ENCODE measurements at places on chromosomes 1 and 21.

- no peak for DNase-seq
Observed at GRCh38 chr1:187960125-187960638, 1131.4 kb downstream of the PLA2G4A start.

DNA sequence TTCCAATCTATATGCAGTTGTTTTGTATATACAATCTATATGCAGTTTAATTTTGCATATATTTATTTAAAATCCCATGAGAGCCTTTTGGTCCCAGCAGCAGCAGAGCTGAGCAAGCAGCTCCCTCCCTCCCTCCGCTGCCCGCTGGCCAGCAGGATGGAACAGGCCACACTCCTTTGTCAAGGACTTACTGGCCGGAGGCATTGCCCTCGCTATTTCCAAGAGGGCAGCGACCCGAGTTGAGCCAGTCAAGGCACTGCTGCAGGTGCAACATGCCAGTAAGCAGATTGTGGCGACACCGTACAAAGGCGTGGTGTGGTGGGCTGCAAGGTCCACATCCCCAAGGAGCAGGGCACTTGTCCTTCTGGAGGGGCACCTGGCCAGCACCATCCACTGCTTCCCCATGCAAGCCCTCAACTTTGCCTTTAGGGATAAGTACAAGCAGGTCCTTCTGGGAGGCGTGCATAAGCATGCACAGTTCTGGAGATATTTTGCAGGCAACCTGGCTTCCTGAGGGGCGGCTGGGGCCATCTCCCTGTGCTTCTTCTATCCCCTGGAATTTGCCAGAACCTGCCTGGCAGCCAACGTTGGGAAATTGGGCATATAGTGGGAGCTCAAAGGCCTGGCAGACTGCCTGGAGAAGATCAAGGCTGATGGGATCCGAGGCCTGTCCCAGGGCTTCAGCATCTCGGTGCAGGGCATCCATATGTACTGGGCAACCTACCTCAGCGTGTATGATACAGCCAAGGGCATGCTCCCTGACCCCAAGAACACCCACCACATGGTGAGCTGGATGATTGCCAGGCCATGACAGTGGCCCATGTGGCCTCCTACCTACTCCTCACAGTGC lies 92.2 kb downstream of the OSBPL9 start:
- DNase-seq = no peak

DNA sequence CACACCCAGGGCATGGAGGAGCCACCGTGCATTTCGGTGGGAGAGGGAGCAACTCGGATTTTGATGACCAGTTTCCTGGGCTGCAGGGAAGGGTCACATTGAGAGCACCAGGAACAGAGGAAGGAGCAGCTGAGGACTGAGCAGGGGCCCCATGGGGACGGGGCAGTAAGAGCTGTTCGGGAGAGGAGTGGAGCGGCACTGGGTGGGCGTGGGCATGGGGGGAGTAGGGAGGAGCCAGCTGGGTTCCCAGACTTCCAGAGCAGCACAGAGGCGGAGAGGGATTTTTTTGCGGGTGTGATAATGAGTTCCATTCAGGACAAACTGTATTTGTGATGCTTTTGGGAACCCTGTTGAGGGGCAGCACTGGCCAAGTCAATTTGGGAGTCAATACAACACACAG lies 17.4 kb upstream of the GPR153 start:
- no peak for DNase-seq

DNA sequence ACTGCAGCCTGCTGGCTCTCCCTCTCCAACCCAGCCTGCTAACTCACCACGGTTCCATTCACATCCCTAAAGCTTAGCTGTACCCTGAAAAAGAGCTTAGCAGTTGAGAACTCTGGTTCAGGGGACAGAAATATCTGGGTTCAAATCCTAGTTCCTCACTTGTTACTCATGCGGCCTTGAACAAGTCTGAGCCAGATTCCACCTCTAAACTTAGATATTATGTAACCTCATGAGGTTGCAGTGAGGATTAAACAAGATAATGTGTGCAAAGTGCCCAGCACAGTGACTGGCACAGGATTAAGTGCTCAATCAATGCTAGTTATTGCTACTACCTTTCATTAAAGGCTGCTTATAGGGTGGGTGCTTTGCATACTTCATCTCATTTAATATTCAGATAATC lies 41.3 kb upstream of the DHCR24 start:
- no peak for DNase-seq

- DNase-seq = no peak
Observed at GRCh38 chr1:244659694-244660093, 6.8 kb downstream of the DESI2 start.

DNA sequence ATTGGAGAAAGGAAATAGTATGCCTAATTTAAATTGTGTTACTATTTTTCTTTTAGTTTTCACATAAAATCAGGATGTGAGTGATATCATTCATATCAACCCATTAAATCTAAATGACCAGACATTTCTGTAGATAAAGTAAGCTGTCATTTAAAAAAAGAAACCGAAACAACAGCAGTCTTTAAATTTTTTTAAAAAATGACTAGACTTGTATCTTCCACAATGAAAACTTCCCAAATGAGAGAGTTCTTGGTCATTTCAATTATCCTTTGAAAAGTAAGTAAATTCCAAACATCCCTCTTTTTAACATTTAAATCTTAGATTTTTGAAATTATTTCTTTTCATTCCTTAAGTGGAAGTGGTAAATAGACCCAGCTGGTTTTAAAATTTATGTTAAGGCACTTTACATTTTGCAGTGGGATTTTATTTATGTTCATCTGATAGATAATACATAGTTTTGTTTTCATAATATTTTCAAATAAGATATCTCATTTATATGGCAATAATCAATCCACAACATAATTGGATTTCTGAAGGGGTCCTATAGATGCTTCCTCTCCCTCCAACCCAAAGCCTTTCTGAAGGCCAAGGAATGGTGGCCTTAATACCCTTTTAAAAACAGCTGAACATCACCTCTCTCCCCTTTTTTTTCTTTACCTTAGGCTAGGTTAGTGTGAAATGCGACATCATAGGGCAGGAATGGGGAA lies 3.1 kb downstream of the FOXD3 start:
- DNase-seq = no peak

- DNase-seq = no peak
Observed at GRCh38 chr1:48062353-48062752, 65.2 kb upstream of the TRABD2B start.
